Brain (organoid and tissue), 16 donors: ENCODE measurements at places on chromosomes 7 and 10.
A peak's percentile ranks its signal among the peaks of the same experiment; 100 is the strongest.

GRCh38 chr7:144763291-144763690, 72.6 kb downstream of the TPK1 start:
- no peak for DNase-seq

DNA sequence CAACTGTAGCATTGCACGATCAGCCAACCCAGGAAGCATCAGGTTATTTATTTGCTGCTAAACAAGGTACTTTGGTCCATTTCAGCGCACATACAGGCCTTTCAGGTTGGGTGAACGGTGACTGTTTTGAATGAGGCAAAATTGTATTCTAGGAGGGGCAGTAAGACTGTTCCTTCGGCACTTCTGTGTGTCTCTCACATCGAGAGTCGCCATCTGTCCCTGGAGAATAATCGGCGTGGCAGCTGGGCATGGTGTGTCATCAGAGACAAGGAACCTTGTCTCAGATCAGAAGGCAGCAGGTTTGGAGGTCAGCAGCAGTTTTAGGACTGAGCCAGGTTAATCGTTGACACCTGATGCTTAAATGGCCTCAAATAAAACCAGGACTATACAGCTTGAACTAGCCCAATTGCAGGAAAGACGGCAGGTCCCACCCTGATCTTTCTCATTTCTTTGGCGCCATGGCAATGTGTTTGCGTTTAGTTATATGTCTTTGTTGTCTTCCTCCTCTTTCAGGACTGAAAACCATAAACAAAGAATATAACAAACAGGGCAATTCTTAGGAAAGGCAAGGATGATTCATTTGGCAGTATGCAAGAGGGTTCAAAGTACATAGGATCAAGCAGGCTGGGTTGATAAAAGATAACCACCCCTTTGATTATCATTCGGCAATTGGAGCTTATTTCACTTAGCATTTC, 92.0 kb upstream of the PRR15 start:
- DNase-seq, result no peak

GRCh38 chr10:17074541-17074847, 55.1 kb downstream of the CUBN start:
- no peak for DNase-seq

GRCh38 chr10:70970830-70971229, 82.5 kb upstream of the PCBD1 start:
- DNase-seq, result no peak

DNA sequence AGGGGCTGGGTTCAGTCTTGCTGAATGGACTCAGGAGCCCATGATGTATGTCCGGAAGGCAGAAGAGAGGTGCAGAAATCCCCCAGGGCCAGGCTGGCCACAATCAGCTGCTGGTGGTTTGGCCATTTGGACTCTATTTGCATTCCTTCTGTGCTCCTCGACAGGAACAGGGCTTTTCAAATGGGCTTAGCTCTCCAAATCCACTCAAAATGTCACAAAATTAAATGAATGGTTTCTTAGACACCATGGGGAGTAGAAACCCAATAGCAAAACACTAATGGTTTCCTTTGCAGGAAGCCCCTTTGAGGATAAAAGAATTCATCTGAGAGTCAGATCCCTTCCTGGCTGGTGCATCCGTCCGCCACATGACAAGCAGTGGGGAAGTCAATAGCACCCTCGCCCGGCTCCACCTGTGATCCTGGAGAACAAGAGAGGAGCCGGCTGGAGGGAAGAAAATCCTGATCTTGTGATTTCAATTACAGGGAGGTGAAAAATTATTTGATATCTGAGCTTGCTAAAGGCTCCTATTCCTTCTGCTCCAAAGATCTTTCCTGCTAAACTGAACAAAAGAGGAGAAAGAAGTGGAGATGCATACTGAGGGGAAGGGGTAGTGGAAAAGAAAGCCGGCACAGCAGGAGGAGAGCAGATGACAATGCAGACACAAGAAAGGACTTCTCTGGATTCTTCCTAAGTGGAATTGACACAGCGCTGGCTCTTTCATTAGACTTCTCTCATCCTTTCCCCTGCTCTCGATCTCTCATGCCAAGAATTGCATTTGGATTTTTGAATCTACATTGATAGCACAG, 190.7 kb downstream of the C7orf25 start:
- peak; percentile 90 for DNase-seq

DNA sequence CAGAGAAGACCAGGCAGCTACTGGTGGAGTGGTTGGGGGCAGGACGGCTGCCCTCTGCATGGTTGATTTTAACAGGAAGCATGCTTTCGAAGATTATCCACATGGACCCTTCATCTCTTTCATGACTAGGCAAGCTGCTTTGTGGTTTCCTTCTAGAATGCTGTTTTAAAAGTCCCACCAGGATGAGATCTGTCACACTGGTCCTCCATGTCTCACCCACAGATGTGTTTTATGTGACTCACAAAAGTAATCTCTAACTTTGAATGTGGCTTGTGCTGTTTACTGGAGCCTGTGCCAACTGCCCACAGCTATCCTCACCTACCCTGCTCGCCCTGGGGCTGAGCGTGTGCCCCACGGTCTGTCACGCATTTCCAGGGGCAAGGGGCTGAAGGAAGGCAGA, 188.8 kb downstream of the GFRA1 start:
- no peak for DNase-seq

- no peak for DNase-seq
Observed at GRCh38 chr10:72564596-72564995, 61.3 kb downstream of the MICU1 start.

DNA sequence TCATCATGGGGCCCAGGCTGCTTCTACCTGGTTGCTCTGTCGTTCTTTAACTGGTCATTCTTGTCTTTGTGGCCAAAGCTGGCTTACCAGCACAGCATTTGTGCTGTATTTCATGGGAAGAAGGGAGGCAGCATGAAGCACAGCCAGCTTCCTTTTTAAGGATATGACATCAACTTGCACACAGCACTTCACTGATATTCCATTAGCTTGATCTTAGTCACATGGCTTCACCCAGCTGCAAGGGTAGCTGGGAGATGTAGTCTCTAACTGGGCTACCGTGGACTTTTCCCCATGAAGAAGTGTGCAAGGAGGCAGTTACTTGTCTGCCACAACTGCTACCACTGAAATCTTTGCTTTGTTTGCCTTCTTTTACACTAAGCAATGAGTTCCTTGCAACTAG, 525.2 kb downstream of the LRMDA start:
- no peak for DNase-seq

- DNase-seq, result no peak
Observed at GRCh38 chr10:82815680-82816079, 940.7 kb downstream of the NRG3 start.
